ENCODE measurements at places on chromosomes 3 and 15.

GRCh38 chr3:38566215-38566528, 70.0 kb downstream of the EXOG start:
- no peak for DNase-seq

DNA sequence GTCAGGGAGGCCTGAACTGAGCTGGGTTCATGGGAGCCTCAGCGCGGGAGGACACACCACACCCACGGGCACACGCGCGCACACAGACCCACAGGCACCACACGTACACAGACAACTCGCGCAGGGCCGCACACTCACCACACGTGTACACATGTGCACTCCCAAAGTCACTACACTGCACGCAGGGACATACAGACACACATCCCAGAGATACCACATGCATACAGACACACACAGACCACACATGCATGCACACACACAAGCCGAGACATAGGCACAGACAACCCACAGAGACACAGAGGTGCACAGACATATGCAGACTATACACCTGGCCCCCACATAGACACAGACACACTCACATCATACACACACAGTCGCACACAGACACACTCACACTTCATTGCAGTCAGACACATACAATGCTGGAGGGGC, 1.1 kb upstream of the MGLL start:
- DNase-seq = no peak

DNA sequence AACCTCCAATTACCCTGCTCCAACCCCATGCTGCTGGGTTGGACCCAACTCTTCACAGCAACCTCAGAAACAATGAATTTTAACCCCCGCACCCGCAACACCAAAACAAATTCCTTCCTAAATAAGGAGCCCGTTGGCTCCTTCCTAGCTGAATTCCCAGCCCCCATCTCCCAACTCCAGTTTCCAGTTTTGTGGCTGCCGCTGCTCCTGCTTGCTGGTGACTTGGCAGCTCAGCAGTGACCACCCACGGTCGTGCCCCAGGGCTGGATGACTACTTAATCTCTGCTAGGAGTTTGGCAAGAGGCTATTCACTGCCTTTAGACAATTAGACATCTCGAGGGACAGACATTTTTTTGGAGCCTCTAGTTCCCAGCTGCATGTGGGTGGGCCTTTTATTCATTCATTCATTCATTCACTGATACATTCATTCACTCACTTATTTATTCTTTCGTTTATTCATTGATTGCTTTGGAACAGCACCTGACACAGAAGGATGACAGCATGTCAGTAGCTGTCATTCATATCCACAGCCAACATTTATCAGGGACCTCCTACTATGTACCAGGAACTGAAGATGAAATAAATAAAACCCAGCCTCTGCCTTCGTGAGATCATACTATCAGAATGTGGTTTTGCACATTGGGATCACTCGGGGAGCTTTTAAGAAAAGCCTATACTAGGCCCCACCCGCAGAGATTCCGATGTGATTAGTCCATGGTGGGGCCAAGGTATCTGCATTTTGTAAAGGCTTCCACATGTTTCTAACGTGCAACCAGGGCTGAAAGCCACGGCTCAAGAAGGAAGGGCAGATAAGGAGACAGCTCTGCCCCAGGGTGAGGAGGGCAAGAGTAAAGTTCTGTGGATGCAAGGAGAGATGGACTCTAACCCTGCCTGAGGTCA, 256.5 kb downstream of the SHQ1 start:
- no peak for DNase-seq

DNA sequence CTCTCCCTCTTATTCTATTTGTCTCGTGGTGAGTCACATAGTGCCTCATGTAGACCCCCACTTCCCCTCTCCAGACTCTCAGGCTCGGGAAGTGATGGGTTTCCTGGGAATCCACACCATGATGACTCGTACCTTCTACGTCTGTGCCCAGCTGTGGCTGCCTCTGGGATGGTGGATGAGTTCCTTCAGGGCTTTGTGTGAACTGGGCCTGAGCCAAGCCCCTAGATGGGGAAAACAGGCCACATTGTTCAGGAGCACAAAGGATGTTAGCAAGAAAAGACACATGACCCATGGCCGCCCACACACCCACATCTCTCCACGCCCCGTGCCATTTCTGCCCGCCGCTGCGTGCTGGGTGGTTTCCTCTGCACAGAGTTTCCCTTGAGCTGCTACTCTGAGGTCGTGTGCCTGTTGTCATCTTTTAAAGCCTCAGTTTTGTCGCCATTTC, 10.5 kb downstream of the ISG20 start:
- peak; percentile 72 for DNase-seq

DNA sequence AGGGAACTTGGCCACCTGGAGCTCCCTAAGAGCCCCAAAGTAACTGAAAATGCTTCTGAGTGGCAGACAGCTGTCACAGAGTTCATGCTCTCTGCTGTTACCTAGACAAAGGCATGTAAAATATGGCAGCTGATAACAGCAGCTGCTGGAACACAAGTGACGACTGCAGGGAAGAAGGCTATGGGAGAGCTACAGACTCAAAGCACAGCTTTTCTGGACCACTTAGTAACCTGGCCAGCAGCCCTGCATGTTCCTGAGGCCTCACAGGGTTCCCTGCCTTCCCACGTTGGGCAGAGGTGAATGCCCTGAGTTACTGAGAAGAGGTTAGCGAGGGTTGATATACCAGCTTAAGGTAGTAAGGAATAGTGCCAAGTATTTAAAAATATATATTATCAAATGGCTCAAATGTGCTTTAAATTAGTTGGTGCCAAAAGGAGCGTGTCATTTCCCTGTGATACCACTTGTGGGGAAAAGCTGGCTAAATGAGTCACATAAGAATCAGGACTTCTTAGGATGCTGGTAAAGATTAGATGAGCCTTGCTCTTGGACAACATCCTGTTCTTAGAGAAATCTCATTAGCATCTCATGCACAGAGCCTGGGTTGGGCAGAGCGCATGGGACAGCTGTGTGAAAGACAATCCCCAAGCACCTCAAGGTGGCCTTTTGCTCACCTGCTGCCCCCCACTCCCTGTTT, 76.4 kb upstream of the SCN5A start:
- DNase-seq = no peak

- DNase-seq = no peak
These were observed 39.5 kb upstream of the IQSEC1 start for GRCh38 chr3:13112521-13113345.

DNA sequence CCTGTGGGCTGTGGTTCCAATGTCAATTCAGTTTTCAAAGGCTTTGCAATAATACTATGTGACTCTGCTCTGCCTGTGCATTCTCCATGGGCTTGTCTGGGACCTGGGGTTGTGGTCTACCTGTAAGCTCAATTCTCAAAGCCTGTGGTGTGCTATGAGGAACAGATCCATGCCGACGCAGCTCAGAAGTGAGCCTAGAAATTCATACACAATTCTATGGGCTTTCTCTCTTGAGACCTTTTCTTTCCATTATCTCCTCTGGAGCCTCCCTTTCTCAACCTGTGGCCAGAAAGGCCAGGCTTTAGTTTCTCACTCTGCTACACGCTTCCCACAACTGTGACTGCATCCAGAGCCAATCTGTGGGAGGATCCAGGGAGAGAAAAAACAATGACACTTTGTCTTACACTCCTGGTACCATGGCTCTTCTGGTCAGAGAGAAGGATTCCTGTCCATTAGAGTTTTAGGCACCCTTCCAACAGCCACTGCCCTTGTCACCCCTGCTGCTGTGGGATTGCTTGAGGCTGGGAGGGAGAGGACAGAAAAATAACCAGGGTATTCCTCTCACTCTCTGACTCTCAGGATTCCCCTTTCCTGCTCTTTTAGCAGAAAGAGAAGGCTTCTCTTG, 34.1 kb upstream of the KLF13 start:
- no peak for DNase-seq

DNA sequence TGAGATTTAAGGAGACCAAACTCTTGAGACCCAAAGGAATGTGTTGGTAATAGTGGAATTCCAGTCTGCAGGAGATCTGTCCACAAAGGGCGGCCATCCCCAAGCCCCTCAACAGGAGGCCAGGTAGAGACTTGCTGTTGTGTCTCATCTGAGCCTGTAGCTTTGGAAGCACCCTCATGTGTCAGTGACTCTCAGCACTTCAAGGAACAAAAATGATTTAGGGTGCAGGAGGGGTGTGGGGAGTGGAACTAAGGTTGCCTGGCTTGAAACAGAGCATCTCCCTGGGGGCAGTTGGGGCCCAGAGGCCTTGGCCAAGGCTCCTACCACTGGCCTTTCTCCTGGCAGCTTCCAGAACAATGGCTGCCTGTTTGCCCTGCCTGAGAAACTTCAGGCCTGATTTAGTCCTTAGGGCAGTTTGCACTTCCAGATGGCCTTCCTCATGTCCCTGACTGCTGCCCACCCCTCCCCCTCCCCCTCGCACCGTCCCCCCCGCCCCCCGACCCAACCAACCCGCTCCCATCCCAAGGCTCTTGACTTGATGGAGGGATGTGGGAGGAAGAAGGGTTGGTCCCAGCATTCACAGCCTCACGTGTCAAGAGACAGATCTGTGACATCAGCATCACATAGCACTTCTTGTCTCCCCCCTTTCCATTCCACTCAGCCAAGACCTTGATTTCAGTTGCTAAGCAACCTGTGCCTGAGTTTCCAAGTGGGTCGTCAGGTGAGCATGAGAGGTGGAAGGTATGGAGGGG, 77.1 kb downstream of the CORO2B start:
- DNase-seq = no peak
